Stimulated activated CD8-positive, alpha-beta memory T cell treated with anti-CD3 and anti-CD28 coated beads, Interleukin-2, amount 100 ng/mL, for 1 hour (primary cell): ENCODE measurements at places on chromosomes 12 and 14.

DNA sequence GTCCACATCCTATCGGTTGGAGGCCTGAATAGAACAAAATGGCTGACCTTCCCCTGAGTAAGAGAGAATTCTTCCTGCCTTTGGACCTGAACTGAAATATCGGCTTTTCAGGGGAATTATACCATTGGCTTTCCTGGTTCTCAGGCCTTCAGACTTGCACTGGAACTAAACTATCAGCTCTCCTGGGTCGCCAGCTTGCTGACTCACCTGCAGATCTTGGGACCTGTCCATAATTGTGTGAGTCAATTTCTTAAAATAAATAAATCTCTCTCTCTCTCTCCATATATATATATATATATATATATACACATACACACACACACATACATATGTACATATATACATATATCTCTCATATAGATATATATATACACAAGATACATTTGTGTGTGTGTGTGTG is 41.6 kb downstream of the KCNK10 start:
- DNase-seq, result no peak

GRCh38 chr14:24080888-24081738 is 9.8 kb downstream of the CPNE6 start:
- DNase-seq, result peak; percentile 27

- no peak for DNase-seq
Observed at GRCh38 chr12:96396914-96397313, 3.3 kb downstream of the CDK17 start.

GRCh38 chr14:92687681-92688433 is 60.6 kb downstream of the LGMN start:
- DNase-seq, result no peak

GRCh38 chr12:95202691-95203486 is 14.4 kb downstream of the FGD6 start:
- no peak for DNase-seq

- no peak for DNase-seq
Observed at GRCh38 chr14:89386212-89386886, 30.7 kb downstream of the FOXN3 start.

GRCh38 chr12:98418357-98419075 is 96.9 kb upstream of the TMPO start:
- DNase-seq, result no peak

DNA sequence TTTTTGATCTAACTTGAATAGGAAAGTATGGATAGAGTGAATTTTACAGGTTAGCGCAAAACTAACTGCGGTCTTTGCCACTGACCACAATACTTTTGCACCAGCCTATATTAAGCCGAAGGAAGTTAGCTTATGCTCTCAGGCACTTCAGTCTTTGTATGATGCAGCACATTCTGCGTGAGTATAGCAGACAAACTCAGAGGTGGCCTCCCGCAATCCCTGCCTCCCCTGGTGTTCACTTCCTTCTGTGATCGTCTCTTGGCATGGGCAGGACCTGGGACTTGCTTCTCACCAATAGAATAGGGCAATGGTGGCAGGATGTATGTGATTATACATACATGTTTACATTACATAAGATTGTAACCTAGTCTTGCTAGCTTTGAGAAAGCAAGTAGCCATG is 10.3 kb upstream of the SLC6A13 start:
- no peak for DNase-seq

GRCh38 chr12:26246483-26247164 is 51.3 kb downstream of the SSPN start:
- DNase-seq, result no peak

- DNase-seq, result no peak
Observed at GRCh38 chr12:10718279-10718821, 4.8 kb downstream of the YBX3 start.

GRCh38 chr12:130162267-130162666 is at the start of gene FZD10:
TSS of gene FZD10 (plus strand) at chr12:130162464. CDS start at chr12:130162943, 479 bp downstream.
- DNase-seq, result no peak

DNA sequence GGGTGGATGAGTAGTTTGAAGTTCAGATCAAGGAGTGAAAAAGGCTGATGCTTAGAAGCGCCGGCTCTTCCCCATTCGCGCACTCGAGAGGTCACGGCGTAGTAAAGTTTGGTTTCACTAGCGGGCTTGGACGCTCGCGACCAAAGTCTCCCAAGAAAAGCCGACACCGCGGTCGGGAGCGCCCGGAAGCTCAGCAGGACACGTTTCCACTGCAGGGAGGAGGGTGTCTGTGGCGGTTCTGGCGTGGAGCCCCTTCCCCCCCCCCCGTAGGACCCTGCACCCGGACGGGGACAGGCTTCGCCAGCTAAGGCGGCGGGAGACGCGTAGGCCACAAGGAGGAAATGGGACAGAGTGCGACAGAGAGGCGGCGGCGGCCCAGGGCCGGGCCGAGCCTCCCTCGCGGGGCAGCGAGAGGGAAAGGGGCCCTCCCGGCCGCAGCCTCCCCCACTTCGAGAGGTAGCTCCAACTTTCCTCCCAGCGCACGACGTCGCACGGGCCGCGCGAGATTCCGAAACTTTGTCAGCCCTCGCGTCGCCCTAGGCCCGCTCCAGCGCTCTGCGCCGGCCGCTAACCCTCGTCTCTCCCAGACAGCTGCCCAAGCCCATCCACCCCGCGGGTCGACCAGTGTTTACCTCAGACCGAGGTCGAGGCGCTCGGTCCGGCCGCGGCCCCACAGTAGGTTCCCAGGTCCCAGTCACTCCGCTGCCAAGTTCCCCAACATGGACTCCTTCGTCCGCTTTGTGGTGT is 480 bp downstream of the SCAF11 start:
- DNase-seq, result peak; percentile 20

GRCh38 chr14:95216008-95216407 is 58.7 kb upstream of the DICER1 start:
- DNase-seq, result no peak

DNA sequence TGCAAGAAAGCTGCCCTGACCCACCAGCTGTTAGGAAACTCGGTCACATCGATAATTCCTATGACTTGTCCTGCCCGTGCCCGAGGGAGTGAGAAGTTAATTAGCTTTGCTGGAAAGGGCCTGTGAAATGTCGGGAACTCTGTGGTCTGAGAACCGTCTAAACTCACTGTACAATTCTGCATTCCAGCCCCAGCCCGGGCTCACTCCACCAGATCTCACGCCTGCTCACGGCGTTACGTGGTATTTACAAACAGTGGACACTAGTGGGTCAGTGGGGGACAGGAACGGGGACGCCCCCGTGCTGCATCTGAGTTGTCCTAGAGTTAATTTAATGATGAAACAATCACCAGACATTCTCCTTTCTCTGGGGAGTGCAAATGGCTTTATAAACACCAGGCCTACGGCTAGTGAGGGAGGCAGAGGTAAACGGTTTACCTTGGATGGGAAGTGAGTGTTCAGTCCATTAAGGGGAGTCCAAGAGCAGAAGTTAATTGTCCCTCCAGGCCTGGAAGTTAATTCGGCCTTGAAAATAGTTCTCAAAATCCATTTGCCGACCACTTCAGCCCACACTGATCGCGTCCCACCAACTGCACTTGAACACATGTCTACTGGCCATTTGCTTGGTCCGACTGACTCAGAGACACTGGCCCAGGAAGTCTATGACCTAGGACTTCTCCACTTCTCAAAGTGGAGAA is 93.5 kb upstream of the MED13L start:
- no peak for DNase-seq

DNA sequence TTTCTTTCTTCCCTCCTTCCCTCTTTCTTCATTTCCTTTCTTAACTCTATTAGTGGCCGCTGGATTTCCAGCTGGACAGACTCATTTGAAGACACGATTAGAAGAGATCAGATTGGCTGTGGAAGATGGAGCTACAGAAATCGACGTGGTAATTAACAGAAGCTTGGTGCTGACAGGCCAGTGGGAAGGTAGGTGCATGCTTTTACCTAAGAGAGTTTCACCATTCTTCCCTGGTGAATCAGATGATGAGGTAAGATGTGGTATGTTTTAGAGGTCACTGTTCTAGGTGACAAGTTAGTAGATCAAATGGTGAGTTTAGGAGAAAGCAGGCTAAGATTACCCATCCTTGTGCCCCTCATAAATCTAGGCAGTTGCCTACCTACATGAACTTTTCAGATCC is 51.6 kb downstream of the DERA start:
- DNase-seq, result no peak

DNA sequence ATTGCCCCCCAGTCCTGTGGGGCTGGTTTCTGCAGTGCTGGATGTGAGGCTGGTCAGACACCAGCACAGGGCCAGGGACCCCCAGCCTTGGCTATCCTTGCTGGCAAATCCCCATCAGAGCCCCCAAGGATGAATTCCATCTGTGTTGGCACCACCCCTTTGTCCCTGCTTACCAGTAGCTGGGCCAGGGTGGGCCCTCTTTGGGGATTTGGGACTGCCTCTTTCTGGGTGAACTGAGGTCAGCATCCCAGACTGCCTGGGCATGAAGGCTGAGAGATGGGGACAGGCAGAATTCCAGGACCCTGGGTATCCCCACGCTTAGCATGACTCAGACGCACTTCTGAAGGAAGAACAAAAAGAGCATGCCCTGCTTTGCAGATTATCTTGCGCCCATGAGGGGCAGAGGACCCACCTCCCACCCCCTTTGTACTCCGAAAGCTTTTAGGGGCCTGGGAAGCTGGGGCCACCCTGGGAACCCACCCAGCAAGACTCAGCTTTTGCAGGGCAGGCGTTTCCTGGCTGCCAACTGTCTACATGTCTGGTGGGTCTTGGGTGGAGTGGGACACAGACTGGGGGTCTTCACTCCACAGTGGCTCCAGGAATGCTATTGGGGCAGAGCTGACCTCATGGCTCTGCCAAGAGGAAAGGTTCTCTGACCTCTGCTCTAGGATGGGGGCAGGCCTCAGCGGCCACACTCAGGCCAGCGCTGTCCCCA is 26.8 kb downstream of the RFLNA start:
- DNase-seq, result no peak

DNA sequence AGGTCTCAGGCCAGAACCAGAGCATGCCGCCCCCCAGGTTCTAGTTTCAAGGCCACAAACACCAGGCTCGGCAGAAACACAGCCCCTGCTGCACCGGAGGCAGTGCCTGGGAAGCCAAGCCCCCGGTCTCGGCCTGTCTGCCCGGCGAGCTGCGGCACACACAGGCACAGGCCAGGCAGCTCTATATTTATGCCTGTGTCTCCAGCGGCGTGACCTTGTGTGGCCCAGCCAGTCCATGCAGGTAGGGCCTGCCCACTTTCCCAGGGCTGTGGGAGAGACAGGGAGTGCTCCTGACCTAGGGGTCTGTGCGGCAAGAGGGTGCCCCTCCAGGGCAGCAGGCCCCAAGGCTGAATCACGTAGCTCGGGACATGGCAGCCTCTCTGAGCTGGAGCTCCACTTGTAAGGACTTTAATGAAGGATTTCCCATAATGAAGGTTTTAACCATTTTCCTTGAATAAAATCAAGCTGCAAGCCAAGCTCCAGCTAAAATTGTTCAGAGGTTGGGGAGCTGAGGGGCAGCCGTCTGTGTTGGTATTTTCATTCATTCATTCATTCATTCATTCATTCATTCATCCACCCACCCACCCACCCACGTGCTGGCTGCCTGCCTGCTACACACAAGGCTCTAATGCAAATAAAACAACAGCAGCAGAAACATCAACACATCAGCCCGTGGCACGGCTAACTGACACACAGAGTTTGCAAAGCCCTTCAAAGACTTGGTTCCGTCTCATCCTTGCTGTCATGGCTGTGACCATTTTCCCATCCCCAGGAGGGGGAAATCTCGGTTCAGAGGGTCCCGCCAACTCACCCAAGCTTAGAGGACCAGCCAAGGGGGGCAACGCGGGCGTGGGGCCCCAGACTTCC is 92.0 kb downstream of the RFLNA start:
- DNase-seq, result no peak

DNA sequence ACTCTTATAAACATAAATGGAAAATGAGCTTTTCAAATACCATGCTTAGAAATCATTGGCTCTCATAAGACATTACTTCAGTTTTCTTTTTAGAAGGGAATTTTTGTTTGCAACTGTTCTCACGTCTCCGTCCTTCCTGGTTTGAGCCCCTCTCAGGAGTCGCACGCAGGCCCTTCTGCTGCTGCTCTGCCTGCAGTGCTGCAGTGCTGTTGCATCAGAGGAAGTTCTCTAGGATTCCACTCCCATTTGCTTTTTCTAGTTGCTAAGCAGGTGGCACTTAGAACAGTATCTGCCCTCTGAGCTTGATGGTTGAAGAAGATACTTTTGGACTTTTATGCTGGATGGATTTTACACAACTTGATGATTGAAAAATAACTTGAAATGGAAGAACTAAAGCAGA is 70.8 kb downstream of the SCN8A start:
- no peak for DNase-seq

- no peak for DNase-seq
Observed at GRCh38 chr12:56644654-56645053, 1.1 kb downstream of the ATP5F1B start.

DNA sequence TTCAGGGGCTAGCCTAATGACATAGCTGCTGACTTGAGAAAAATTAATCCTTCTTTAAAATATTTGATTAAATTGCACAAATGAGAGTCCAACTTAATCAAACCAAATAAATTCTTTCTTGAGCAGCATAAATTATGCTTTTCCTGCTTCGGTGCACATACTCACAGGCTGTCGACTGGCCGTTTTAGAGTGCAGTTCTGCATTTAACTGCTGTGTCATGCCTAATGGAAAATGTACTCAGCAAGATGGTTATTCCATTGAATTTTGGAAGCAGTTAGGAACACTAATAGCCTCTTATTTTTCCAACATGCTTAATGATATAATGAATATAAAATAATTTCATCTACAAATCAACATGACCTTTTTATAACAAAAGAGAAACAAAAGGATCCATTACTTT is 266.1 kb upstream of the LRIG3 start:
- DNase-seq, result no peak

- DNase-seq, result peak; percentile 26
Observed at GRCh38 chr14:73633116-73634010, 11.4 kb upstream of the DNAL1 start.

DNA sequence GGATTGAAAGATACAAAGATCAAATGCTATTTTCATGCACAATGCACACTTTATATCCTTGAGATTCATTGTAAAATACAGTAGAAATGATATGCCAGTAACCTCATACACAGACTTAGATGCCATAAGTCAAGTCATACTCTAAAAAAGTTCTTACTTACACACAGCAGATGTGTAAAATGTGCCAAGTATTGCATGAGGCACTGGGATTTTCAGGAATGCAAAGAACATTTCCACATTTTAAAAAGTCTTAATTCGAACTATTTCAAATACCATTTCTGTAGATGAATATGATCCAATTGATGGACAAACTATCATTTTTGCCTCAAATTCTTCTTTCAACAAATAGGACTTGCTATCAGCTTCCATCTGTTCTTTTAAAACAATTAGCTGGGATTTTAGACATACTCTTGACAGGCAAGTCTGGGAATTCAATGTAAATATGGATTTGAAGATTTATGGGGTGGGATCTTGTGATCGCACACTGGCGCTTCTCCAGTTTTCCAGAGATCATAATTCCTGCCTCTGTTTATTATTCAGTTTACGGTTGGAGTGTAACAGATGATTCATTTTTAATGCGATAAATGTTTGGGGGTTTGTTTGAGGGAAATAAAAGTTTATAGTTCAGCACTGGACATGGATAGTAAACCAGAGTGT is 183.8 kb downstream of the PAX9 start:
- DNase-seq, result no peak

GRCh38 chr12:52539821-52540173 is 13.1 kb downstream of the KRT71 start:
- no peak for DNase-seq

GRCh38 chr14:101255765-101256125 is 305.6 kb upstream of the DIO3 start:
- DNase-seq, result no peak
